ENCODE measurements at places on chromosomes 5 and 9.

GRCh38 chr9:93003552-93004407 is 54.7 kb upstream of the SUSD3 start:
- DNase-seq: peak; percentile 76

DNA sequence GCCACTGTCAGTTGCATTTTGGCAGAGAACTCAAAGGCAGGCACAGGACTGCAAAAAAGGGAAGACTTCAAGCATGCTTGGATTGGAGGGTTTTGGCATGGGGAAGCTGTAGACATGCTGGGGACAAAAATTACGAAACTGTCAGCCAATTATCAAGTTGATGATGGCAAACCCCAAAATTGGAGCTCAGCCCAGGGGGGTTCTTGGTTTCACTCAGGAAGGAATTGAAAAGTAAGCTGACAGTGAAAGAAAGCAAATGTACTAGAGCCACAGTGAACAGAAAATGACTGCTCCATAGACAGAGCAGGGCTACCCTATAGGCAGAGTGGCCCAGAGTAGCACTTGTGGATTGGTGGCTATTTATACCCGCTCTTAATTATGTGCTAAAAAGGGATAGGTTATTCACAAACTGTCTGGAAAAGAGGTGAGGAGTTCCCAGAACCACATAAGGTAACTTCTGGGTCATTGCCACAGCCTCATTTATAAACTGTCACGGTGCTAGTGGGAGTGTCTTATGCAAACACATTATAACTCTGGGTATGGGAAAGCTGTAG is 14.6 kb upstream of the CFAP95 start:
- no peak for DNase-seq

- DNase-seq: no peak
Measured at GRCh38 chr9:7287986-7288385, 511.6 kb downstream of the DMAC1 start.

DNA sequence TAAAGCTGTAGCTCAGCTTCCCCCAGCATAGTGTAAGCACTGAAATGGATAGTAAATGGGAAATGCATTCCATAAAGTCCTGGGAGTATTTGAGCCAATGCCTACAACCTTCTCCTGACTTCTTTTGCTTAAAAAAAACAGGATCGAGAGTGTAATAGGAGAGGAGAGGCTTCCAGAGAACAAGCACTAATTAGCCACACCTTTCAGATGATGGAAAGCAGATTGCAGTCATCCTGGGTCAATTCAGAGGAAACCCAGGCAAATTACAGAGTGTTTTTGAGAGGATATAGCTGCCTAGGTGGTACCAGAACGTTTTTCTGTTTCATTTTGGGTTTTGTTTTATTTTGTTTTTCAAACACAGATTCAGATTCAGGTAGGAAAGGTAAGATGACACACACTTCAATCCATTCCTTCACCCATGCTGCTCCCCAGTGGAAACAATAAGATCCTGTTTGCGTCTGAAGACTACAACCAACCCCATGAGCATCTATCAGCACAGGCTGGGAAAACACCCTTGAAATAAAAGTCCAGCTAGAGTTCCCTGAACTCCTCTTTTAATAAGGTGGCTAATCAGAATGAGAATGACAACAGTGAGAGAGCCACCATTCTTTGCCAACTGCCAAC is 95.6 kb downstream of the RFK start:
- DNase-seq: no peak

All from CD4-positive, alpha-beta T cell treated with Interleukin-10 for 1 hour (primary cell).